ENCODE measurements at places on chromosomes 1 and 21. TPM values are rescaled to one million over a fixed set of nuclear protein-coding genes. Genes with fewer than 3 reads are reported as not detected.

The CR1 gene
- not detected for total RNA-seq

The MPZ gene
- 0.21 TPM for total RNA-seq

The CHI3L2 gene
- not detected for total RNA-seq

The CRP gene
- not detected for total RNA-seq

The C1orf74 gene
- total RNA-seq, result 8.1 TPM

The DNASE2B gene
- total RNA-seq, result not detected

The TRPM2 gene
- under 0.01 TPM for total RNA-seq
